ENCODE measurements at places on chromosomes 2 and 18.

DNA sequence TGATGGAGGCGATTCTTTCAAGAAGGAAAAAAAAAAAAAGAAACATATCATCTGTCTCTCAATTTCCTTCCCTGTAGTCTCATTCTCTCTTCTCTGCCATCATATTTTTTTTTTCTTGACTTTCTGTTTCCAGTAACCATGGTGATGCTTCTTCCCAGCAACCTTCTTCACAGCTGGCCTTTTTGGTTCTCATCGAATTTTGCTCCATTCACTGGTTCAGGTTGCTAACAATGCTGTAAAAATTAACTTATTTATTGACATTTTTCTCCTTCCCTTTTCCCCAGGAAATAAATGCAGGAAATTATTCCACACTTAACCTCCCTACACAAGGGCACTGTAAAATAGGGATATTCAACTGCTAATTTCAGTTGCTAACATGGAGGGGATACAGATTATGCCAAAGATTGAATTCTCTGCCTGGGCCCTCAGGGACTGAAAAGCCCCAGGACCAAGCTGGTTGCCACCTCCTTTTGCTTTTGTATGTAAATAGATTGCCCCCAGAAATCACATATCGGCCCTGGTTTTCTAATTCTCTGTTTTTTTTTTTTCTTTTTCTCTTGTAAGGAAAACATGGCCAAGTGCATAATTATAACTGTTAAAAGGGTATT lies 154.7 kb downstream of the MAP2 start:
- no peak for DNase-seq

GRCh38 chr18:63099848-63100629 lies 219.5 kb downstream of the BCL2 start:
- DNase-seq: no peak

- DNase-seq: no peak
These were observed 481.3 kb downstream of the PIK3C3 start for GRCh38 chr18:42436222-42436765.

GRCh38 chr18:44507729-44508325 lies 172.9 kb upstream of the SETBP1 start:
- DNase-seq: no peak

- DNase-seq: no peak
These were observed 335.7 kb downstream of the PARD3B start for GRCh38 chr2:204880928-204881327.

- no peak for DNase-seq
These were observed 328.7 kb downstream of the SMAD2 start for GRCh38 chr18:47601581-47602272.

DNA sequence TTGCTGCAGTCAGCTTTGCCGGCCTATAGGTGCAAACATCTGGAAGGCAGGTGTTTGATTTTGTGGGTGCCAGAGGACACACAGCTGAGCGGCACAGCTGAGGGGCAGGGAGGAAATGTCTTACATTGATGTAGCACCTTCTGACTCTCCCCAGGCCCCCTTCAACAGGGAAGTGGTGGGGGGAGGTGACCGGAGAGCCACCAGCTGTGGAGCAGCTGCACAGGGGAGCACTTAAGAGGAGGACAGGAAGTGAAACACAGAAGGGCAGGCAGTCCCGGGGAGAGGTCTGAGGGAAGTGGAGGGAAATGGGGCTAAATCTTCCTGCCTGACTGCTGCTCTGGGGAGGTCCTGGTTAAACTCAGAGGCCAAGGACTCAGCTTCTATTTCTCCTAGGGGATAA lies 409.1 kb downstream of the TNS1 start:
- DNase-seq: no peak

DNA sequence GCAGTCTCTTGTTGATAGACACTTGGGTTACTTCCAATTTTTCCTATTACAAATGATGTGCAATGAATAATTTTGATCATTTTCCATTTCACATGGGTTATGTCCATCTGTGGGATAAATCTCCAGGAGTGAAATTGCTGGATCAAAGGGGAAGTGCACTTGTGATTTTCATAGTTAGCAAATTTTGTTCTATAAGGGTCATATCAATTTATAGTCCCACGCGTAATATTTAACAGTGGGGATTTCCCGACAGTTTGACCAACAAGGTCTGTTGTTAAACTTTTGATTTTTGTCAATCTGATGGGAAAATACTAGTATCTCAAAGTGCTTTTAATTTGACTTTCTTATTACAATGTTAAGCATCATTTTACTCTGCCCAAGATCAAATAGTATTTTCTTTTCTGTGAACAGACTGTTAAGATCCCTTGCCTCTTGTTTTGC lies 8.3 kb downstream of the IL1B start:
- no peak for DNase-seq

DNA sequence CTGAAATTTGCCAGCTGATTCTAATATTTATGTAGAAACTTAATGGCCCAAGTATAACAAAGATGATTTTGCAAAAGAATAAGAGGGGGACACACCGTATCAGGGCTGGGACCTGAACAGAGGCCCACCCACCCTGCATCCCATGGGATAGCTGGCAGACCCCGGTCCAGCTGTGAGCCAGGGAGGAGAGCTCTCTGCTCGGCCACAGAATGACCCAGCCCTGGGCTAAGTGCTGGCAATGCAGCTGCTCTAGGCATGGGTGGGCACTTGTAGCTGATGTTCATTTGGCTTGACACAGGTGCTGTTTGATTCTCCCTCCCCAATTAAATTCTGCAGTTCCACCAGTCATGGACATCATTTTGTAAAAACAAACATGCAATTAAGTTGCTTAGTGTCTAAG lies 522.8 kb upstream of the RAB6C start:
- no peak for DNase-seq

GRCh38 chr2:119484834-119485233 lies 39.4 kb downstream of the SCTR start:
- no peak for DNase-seq

DNA sequence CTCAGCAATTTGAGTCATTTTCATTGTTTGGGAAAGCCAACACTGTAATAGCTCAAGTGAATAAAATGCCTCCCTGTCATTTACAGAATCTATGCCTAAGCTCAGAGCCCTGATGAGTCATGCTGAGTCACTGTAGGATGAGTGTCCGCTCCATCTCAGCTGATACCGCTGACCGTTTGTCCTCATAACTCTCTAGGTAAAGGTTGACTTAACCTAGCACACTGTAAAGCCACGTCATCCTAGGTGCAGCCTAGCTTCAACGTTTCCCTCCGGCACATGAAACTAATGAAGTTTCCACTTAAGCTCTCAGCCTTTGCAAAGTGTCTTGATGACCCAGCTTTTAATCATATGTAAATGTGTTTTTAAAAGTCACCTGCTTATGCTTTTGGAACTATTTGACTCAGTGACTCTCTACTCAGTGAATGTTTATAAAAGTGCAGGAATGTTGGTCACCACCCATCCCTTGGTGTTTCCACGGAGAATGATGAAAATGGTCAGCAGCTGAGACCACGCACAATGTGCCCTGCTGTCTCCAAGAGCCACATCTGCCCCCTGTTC lies 154.0 kb downstream of the PMAIP1 start:
- DNase-seq: no peak

DNA sequence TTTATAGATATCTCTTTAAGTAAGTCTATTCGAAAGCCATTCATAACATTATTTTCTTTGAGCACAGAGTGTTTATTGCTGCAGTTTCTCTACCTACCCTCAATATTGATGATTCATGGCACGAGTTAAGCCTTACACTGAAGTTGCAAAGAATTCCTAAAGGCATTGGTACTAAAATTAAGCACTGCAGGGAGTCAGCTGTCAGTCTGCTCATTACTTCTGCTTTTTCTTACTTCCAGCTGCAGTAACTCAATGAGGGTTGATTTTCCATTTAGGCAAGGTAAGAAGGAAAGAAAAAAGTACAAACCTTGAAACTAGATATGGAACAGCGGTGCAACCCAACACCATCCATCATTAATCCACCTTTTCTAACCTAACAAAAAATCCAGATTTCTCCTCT lies 65.2 kb downstream of the RNF152 start:
- DNase-seq: no peak

DNA sequence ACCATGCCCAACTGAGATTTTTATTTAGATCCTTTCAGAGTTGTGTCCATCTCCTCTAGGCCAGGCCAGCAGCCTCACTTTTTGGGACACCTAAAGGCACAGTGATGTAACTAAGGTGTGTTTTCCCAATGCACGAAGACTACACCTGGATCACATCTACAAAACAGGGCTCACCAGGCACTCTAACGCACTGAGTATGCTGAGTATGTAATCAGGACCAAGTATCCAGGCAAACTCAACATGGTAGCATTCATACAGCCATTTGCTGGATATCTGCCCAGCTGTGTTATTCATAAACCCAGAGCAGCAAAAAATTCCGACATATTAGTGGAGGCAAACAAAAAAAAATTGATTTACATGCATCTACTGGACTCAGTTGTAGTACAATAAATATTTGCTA lies 33.8 kb downstream of the LPIN2 start:
- DNase-seq: no peak

GRCh38 chr2:610491-610890 lies 66.7 kb downstream of the TMEM18 start:
- DNase-seq: no peak
